Activated CD8-positive, alpha-beta T cell treated with anti-CD3 and anti-CD28 coated beads, Interleukin-2, amount 10 ng/mL, durations not matched to agents 7 days and 5 days (primary cell): ENCODE measurements at places on chromosomes 5 and 9.

- no peak for DNase-seq
Observed at GRCh38 chr5:159752622-159753275, 163.5 kb upstream of the ADRA1B start.

DNA sequence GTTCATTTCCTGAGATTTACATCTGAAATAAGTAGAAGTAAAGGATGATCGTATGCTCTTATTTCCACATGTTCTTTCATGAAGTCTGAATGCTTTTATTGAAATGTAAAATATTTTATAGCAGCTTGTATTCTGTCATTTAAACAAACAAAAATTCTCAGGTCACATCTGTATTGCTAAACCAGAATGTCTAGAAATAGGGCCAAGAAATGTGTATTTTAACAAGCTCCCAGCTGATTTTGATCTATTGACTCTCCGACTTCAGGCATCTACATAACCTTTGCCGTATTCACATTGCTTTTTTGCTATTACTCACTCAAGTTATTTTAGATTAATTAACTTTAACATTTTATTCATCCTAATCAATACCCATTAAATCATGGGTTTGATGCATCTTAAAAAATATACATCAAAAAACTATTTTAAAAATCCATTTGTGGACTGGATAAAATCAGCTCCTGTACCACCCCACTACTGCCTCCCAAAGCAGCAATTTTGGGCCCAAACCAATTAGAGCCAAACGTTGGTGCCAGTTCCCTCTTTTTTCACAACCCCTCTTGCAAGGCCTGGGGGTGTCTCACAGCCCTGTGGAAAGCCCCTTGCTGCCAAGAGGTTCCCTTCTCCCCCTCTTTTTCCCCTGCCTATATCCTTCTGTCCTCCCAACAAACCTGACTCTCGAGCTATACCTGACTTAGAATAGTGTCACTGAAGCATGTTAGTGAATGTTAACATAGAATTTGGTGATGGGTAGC is 34.5 kb downstream of the HAVCR1 start:
- no peak for DNase-seq

GRCh38 chr5:5658226-5658625 is 235.7 kb downstream of the ICE1 start:
- no peak for DNase-seq

DNA sequence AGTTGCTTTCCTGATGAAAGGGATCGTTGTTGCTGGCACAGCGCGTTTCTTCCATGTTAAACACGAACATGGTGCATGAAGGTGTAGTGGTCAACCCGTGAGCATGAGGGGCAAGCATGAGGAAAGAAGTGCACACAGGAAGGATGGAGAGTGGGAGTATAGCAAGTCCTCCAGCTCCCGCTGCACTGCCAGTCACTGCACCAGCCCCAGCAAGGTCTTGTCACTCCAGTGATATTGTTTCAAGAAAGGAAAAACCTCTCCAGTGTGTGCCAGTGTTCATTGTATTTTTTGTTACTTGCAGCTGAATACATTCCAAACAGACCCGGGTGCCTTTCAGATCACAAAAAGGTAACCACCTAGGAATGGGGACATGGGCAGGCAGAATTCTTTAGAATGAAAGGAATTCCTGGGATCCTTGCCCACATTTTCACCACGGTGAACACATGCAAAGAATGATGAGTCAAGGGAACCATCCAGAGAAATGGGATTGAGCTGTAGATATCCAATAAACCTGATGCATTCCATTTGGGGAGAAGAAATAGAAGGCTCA is 186.3 kb downstream of the AOPEP start:
- DNase-seq, result no peak

DNA sequence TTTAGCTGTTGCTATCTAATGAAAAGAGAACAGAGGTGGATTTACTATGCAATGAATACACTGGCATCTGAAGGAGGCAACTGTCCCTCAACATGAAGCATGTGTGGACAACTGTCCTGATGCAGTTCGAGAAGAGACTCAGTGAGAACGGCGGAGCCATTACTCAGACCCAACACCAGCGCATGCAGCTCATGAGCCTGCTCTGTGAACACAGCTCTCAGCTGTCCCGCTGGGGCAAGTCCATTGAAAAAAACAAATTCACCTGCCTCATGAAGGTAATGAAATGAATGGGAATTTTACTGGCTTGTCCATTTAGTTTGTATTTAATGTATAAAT is 78.8 kb downstream of the SPTLC1 start:
- no peak for DNase-seq

GRCh38 chr5:168301593-168302390 is 10.3 kb downstream of the WWC1 start:
- no peak for DNase-seq

DNA sequence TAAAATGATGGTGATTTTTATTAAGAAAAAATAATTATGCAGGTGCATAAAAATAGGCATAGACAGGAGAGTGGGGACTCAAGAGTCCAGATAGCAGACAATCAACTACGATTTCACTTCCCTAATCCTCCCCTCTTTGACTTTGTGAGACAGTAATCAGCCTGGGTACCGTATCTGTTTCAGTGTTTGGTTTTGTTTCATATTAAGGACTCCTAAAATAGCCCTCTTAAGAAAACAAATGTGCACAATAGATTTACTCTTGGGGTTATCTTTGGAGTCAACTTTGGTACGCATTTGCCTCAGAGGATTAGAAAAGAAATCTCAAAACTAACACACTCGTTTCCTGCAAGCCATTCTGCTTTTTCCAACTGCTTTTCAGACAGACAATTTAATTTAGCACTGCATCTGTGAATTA is 96.3 kb downstream of the ZNF608 start:
- DNase-seq, result no peak

- peak; percentile 65 for DNase-seq
Observed at GRCh38 chr5:43389679-43390329, 22.4 kb downstream of the CCL28 start.

DNA sequence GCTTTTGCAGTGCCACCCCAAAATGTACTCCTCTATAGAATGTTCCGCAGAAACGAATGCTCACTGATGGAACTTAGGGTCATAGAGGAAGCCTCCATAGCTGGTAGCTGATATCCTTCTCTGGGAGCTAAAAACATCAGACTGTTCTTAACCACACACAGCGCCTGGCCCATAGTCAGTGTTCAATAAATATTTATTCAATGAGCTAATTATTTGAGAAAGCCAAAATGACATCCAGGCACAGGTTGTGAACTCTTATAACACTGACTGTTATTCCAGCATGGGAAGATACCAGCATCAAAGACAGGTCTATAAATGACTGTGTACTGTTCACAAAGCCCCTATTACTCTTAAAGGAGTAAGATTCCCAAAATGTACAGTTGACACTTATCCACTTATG is 12.9 kb downstream of the GDF9 start:
- DNase-seq, result no peak

DNA sequence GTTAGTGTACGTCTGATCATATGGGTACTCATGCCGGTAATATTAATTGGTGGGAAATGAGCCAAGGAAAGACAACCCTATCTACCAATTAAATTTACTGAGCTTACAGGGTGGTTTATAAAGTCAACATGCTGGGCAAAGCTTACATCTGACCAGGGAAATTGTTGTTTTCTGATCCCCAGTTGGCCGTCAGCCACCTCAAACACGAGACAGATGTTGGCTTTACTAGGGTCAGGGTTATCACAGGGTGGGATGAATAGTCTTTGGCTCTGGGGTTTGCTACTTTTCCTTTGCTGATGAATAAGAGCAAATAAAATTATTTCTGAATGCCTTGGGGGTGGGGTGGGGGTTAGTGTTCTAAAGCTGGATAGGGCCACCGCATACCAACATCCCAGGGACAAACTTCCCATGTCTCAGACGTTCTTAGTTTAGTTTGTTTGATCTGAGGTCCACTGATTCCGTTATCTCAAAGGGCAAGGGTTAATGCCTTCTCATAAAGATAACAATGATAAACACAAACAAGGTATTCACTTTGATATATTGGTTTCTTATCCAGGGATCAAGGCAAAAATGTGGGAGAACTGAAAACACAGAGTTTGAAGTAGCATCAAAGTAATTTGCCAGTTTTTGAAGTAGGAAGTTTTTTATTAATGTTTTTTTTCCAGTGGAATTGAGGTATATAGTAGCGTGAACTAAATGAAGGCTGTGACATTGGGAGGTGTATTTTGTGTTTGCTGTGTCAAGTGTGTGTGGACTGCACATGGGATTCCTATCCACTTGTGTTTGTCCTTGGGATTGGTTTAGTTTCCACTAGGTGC is 109.1 kb upstream of the RPS23 start:
- no peak for DNase-seq

DNA sequence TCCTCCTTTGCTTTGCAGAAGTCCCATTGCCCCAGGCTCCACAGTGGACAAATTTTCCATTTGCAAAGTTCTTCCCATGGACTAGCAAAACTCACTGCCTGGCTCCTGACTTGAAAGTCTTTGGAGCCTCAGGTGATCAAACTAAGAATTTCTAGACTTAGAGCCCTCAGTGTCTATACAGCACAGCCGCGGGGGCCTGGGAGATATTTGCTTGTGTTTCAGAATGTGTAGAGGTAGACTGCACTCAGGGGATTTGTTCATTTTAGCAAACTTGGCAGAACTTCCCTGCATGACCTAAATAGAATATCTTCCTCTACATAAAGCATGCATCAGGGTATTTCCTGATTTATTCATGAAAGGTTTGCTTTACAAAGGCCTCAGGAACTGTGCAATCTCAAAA is 384.2 kb upstream of the ZNF462 start:
- DNase-seq, result no peak

DNA sequence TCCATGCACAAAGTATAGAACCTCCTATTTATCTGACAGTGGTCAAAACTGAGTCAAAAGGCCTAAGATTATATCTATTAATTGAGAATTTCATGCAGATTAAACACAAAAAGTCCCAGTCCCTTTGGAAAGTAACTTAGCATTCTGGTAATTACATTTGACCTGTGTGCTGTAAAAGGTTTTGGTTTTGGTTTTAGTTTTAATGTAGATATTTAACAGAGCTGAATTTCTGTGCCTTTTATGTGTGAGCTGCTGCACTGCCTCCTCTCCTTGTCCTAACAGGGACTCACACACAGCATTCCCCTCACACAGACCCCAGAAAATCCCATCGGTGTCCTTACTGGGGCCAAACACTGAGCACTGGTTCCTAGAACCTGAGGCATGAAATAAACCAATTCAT is 31.0 kb upstream of the FSD1L start:
- no peak for DNase-seq

- DNase-seq, result no peak
Observed at GRCh38 chr5:74275171-74275992, 365.1 kb downstream of the ENC1 start.
